ENCODE measurements at places on chromosomes 13 and 19.

GRCh38 chr19:49775742-49776370 lies 9.1 kb downstream of the AP2A1 start:
- DNase-seq = no peak

DNA sequence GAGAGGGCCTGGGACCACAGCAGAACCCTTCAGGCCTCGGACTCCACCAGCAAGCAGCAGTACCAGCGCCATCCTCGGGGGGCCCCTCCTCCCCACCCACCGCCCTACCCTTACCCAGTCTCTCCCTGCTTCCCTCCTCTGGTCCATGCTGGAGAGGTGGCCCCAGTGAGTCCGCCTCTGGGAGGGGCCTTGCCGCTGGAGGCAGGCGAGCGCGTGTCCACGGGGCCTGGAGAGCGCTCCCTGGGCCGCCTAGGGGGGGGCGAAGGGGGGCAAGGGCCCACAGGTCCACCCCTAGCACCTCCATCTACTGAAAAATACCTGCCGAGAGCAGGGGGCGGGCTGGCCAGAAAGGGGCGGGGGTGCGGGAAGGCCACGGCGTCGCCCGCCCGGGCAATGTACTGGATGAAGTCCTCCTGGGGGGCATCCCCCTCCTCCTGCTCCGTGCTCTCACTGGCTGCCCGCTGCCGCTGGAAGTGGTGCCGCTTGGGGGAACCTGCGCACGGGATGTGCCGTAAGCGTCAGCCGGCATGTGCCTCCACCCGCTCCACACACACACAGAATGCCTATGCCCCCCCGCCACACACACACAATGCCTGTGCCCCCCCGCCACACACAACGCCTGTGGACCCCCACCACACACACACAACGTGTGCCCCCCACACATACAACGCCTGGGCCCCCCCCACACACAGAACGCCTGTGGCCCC lies 6.9 kb downstream of the CBARP start:
- DNase-seq = no peak

DNA sequence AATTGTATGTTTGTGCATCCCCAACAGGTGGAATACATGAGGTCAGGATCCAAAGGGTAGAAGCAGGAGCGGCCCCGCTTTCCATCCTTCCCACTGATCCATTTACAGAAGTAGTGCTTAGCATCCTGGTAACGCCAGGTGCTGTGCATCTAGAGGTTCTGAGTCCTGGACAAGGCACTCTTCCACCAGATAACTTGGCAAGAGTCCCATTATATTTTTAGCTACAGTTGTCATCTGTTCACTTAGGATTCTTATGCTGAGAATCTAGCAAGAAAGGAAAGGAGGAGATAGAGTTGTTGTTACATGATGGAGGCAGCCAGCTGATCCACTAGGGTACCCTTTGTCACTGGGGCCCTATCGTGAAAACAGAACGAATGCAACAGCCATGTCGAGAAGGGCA lies 389.5 kb upstream of the ZNF507 start:
- DNase-seq = no peak

DNA sequence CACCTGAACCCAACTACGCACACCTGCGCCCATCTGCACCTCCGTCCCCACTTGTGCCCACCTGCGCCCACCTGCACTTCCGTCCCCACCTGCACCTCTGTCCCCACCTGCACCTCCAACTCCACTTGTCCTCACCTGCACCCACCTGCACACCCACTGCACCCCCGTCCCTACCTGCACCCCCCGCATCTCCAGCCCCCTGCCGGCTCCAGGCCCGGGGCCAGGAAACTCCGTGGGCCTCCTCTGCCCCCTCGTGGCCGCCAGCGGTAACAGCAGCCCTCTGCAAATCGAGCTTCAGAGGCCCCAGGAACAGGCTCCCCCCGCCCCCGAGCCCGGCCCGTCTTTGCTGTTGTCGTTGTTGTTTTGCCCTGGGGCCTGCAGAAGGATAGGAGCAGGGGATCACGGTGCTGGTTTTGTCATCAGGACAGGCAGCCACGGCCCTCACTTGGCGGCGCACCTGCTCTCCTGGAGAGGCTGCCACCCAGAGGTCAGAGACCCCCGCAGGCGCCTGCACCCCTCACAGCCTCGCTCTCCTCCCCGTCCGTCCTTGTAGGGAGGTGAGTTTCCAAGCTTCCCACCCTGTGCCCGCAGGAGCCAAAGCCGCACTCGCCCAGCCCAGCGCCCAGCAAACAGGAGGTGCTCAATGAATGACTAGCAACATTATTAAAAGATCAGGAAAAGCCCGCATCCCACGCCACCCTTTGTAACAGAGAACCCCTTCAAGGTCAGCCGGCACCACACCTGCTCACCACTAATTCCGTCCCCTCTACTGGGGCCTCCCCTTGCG lies 65.4 kb downstream of the GNG7 start:
- peak; percentile 58 for DNase-seq

DNA sequence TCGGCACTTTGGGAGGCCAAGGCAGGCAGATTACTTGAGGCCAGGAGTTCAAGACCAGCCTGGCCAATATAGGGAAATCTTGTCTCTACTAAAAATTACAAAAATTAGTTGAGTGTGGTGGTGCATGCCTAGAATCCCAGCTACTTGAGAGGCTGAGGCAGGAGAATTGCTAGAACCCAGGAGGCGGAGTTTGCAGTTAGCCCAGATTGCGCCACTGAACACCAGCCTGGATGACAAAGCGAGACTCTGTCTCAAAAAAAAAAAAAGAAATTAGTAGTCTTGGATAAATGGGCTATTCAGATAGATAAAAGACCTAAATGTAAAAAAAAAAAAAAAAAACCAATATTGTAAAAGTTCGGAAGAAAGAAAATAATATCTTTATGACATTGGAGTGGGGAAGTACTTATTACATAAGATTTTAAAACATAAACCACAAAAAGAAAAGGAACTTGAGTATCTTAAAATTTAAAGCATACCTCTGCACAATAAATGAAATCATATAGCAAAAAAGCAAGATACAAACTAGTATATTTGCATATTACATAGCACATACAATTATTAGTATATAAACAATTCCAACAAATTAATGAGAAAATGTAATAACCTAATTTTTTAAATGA lies 26.7 kb upstream of the RNASEH2B start:
- DNase-seq = no peak

DNA sequence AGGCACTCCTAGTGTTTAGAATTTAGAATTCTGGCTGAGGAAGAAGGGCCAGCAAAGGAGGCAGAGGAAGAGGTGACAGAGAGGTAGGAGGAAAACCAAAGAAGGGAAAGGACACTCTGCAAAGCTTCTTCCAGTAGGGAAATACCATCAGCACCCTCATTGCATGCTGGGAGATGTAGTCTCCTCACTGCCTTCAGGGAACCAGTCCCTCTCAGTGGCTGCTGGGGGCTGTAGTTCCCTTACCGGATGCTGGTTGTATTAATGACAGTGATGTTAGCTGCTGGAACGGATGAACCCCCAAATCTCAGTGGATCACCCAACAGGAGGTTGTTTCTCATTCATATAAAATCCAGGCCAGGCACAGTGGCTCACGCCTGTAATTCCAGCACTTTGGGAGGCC lies 10.1 kb downstream of the GRIN2D start:
- peak; percentile 76 for DNase-seq

DNA sequence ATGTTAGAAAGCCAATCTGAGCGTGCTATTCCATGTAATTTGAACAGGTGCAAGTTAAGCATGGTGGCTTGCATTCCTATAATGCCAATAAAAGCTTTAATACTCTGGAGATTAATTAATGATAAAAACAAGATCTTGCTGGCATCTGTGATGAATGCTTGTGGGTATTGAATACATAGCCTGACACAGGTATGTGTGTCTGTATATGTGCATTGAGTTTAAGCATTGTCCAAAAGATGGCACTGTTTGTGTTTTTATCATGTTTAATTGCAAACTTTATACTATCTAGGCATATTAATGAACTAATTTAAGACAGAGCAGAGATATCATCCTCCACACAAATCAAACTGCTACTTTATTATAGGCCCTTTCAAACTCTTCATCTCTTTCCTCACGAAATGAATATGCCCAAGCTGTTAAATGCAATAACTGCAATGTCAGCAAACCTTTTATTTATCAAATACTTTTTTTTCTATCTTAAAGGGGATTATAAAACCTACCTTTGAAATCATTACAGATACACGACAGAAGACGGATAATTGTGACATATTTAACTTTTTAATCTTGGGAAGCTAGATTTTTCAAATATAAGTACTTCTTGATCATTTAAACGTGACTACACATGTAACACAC lies 86.5 kb downstream of the TNFSF11 start:
- peak; percentile 28 for DNase-seq

DNA sequence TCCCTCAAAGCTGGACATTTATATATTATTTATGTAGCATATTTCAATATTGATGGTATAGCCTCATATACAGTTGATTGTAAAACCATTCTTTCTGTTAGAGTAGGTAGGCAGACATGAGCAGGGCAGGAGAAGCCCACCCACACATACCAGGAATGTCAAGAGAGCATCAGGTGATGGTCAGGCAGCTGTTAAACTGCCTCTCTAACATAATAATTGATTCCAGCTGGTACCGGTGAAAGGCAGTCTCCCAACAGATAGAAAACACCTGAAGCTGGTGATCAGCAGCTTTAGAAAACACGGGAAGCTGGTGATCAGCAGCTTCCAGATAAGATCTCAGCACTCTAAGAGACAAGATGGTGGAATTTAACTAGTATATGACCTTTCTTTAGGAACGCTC lies 132.9 kb downstream of the SLITRK6 start:
- no peak for DNase-seq

DNA sequence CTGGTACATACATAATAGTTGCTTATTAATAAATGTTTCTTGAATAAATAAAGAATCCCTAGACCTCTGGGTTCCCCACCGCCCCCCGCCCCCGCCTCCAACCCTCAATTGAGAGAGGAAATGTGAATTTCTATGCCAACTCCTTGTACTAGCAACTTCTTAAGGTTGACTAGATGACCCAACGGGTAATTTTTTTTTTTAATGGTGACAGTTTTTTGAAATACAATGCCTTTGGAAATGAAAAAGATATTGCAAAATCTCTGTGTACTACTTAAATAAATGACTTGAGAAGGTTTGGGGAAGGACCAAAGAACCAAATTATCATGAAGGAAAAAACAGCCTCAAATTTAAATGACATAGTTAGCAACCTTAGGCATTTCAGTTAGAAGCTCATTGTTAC lies 640.3 kb downstream of the TBC1D4 start:
- no peak for DNase-seq

Measured in ELR (cell line).